ENCODE measurements at places on chromosomes 13 and 19.

- DNase-seq = no peak
Observed at GRCh38 chr19:10855879-10856522, 7.8 kb downstream of the C19orf38 start.

DNA sequence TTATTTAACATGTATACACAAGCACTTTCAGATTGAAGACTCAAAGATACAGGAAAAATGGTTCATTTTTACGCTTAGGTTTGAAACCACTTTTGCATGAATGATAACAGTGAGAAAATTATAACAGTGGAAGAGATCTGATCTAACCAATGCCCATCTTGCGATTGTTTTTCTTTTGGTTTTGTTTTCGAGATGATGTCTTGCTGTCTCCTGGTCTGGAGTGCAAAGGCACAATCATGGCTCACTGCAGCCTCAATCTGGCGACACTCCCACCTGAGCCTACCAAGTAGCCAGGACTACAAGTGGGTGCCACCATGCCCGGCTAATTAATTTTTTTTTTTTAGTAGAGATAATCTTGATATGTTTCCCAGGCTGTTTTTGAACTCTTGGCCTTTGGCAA lies 10.2 kb upstream of the EID2 start:
- DNase-seq = no peak

DNA sequence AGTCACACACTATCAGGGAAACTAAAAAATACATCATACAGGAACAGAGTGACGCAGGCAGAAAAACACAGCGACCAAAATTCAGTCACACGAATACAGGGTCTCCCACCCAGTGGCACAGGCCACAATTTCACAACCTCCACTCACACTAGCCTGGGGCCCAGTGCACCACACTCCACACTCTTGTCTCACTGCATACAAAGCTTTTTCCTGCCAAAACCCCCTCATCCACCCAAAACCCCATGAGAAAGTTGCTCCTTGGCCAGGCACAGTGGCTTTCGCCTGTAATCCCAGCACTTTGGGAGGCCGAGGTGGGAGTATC lies 1.2 kb downstream of the S1PR5 start:
- DNase-seq = no peak

GRCh38 chr19:7113233-7113632 lies 43.7 kb downstream of the ZNF557 start:
- no peak for DNase-seq

- no peak for DNase-seq
Observed at GRCh38 chr13:43475140-43475539, 311.6 kb downstream of the ENOX1 start.

DNA sequence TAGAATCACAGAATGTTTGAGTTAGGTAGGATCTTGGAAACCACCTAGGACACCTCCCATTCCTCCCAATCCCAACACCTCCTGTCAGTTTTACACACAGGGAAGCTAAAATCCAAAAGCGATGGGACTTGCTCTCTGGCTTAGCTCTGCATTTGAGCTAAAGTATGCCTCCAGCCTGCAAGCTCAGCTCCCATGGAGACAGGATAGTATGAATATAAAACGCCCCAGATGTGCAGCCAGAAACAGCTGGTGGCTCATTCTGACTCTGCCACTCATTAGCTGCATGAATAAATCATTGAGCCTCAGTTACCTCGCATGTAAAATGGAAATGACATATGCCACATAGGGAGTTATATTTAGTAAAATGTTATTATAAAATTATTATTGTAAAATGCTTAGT lies 336.0 kb downstream of the SUCLA2 start:
- DNase-seq = no peak

DNA sequence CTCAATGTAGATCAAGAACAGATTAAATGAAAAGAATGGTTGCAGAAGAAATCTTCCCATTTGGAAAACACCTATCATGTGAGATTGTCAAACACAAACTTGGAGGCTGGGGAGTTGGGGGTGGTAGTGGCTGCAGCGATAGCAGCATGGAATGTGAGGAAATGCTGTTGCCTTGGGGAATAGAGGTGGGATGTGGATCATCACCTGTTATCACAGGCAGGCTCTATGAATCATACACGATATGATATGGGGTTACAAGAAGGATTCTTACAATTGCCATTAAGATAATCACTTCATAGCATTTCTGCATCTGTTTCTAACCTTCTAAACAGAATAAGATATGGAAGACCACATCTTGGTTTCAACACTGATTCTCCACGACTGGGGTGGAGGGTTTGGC lies 88.7 kb downstream of the RNASEH2B start:
- DNase-seq = no peak

Measured in NCI-H1092 treated with DMSO at 0.1 percent for 48 hours (cell line).